ENCODE measurements at places on chromosomes 13 and 19.

DNA sequence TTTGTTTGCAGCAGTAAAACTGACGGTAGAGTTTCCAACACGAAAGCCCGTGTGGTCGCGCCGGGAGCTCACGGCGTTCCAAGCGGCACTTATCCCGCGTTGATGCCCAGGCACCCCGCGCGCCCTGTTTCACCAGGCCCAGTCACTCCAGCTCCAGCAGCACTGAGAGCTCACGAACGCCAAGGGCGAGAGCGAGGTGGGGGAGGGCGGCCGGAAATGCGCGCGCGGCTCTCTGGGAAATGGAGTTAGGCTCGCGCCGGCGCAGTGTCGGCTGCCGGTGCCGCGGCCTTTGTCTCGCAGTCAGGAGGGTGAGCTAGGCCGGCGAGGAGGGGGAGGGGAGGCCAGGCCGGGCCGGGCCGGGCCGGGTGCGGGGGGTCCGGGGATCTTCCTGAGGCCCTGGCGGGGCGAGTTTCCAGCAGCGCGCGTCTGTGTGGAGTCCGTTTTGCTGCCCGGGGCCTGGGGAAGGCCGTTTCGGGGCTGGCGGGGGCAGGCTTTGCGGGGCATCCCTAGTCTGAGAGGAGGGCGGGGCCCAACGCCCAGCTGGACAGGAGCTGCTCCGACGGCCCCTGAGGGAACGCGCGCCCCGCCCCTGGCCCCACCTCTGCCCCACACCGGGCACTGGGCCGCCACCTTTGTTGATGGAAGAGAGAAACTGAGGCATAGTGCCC is at the start of gene ZNF135:
ZNF135 (plus strand) TSS at position 280 of the 668 bp plus-strand sequence. CDS start 721 bp downstream, outside the sequence.
- peak; percentile 81 for DNase-seq

DNA sequence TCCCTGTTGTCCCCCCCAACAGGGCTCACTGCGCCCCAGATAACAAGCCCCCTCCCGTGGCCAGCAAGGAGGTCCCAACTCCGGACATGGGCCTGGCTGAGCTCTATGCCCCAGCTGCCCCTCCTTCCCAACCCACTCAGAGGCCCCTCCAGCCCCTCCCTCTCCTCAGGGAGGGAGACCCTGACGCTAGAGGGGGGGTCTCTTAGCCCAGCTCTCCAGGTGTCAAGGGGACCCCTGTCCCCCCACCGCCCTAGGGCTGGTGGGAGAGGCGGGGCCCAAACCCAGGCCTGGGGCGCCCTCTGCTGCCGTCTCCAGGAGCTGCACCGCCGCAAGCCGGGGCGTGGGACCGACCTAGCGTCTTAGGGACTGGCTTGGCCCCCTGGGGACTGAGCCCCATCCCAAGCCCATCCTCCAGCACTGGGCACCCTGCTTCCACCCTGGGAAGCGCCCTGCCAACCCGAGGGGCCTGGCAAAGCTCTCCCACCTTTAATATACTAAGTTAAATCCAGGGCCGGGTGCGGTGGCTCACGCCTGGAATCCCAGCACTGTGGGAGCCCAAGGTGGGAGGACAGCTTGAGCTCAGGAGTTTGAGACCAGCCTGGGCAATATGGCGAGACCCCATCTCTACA is 1.4 kb downstream of the GRIN3B start:
- DNase-seq = peak; percentile 2

DNA sequence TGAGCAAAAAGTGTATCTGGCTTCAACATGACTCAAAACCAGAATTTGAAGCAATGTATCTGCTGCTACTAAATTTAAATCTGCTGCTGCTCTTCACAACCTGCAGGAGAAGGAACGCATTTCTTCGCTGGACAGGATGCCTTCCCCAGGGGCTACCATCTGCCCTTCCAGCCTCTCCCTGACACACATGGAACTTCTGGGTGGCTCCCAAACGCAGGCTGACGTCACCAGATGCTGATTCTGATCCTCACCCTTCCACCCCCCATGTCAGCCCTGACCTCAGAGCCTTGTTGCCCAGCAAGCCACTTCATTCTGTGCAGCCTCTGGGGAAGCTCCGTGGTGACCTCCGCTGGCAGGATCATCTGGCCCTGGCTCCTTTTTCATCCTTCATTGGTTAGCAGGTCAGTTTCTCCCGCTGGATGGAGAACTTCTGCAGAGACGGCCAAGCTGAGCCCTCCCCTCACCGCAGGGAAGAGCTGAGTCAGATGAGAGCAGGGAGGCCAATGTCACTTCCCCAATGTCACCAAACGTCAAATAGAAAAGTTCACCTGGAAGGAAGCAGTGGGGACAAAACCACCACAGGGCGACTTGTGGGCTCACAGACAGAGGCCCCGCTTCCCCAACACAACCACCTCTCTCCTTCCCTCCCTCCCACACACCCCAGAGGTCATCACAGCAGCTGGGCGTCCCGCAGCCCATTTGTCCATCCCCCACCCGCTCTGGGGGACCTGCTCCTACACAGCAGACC is 14.0 kb upstream of the RAB20 start:
- peak; percentile 64 for DNase-seq

- no peak for DNase-seq
These were observed 821 bp downstream of the ZNF616 start for GRCh38 chr19:52138983-52139251.

- no peak for DNase-seq
These were observed 45.8 kb upstream of the SCEL start for GRCh38 chr13:77489566-77490337.

DNA sequence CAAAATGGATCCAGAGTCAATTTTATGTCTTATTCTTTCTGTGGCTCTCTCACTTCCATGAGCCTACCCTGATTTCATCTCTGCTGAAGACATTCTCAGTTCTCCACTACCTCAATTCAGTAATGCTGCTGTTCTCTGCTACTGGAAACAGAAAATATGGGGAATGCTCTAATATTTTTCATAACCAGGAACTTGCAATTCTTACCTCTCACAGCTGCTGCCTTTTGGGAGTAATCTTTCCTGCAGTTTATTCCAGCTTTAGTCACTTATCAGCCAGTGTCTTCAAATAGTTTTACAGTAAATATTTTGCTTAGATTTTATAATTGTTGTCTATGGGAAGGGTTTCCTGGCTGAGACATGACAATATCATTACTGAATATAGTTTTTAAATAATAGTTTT is 145.1 kb upstream of the UFM1 start:
- DNase-seq = no peak

DNA sequence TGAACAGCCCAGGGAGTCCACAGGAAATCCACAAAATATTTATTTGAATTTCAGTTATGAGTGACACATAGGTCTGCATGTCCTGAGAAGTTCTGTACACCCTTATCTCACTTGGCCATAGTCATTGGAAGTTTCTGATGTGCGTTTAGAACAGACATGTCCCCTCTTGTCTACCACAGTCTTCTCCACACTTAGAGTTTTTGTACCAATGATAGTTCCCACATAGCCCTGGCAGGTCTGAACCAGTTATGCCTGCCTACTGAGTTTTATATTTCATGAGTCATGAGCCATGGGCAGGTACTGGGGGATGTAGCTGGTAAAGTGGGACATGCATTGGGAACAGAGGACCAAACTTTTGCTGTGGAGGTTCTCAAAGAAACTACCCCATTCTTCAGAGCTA is 11.3 kb downstream of the ZNF132 start:
- DNase-seq = no peak

- no peak for DNase-seq
These were observed 64.9 kb downstream of the GADD45B start for GRCh38 chr19:2540646-2541454.

GRCh38 chr19:11658970-11659369 is 61.7 kb downstream of the ZNF627 start:
- DNase-seq = no peak

DNA sequence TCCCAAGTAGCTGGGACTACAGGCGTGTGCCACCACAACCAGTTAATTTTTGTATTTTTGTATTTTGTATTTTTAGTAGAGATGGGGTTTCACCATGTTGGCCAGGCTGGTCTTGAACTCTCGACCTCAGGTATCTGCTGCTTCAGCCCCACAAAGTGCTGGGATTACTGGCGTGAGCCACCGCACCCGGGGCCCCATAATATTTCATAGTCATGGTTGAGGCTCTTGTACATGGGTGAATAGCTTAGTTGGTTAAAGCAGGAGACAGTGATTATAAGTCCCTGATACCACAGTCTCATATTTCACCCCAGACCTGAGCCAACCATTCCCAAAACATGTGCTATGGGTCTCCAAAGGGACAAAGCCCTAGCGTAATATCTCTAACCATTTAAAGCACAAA is 26.1 kb downstream of the MBNL2 start:
- DNase-seq = no peak

DNA sequence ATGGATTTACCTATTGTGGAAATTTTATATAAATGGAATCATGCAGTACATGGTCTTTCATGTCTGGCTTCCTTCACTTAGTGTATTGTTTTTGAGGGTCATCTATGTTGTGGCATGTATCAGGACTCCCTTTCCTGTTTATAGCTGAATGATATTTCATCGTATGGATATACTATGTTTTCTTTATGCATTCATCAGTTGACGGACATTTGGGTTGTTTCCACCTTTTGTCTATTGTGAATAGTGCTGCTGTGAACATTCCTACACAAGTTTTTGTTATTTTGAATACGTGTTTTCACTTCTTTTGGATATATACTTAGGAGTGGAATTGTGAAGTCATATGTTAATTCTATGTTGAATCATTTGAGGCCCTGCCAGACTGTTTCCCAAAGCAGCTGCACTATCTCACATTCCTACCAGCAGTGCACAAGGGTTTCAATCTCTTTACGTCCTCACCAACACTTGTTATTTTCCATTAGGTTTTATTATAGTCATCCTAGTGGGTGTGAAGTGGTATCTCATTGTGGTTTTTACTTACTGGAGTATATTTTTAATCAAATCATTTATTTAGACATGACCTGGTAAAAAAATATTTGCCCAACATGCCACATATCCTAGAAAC is 262.7 kb downstream of the DLEU7 start:
- no peak for DNase-seq

DNA sequence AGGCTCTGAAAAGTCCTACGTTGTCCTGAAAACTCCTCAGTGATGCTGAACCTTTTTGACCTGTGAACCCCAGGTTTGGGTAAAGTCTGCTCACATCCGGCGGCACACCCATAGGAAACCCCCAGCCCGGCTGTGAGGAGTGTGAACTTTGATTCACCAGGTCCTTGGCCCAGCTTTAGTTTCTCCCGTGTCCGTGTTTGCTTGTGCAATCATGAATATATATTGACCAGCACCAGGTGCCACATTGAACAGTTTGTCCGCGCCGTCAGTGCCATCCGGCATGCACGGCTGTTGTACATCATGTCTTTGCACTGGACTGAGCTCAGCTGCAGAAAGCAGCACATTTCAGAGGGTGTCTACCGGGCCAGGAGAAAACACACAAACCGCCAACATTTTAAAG is 45.3 kb downstream of the NFIC start:
- no peak for DNase-seq

DNA sequence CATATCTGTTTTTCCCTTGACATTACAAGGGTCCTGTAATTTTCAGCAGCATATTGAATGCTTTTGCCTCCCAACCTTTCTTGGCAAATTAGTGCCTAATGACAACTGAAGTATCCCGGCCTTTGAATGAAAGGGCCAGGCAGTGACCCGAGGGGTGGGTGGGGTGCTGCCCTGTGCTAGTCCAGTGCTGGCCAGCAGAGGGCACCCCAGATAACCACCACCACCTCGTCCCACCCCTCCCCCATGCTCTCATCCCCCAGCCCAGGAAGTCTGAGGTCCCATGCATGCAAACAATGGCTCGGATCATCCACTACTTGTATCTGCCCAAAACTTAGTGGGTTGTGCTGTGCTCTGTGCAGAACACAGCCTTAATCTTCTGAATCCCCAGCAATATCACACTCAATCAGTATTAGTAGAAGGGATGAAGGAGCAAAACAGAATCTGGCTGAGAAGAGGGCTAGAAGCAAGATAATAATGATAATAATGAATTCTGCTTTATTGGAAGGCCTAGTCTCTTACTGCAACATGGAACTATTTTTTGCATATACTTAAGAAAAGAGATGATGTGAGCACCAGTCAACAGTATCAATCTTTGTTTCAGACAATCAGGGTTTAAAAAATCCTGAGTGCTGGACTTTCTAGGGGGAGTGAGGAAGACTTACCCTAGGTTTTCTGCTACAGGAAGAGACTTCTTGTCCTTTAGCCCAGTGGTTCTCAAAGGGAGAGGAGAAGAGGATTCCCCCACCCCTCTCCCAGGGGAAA is 3.8 kb downstream of the ATP12A start:
- peak; percentile 65 for DNase-seq

DNA sequence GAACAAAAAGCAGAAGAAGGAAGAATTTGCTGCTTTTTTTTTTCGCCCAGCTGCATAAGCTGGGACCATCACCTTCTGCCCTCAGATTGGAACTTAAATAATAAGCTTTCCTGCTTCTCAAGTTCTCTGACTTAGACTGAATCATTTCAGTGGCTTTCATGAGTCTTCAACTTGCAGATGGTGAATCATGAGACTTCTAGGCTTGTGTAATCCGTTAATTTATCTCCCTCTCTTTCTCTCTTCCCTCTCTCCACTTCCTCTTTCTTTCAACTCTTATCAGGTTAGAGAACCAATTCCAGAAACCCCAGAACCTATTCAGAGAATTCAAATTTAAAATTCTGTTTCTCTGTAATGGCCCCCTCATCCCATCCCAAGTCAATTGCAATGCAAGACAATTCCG is 1153.7 kb downstream of the PCDH9 start:
- DNase-seq = no peak

DNA sequence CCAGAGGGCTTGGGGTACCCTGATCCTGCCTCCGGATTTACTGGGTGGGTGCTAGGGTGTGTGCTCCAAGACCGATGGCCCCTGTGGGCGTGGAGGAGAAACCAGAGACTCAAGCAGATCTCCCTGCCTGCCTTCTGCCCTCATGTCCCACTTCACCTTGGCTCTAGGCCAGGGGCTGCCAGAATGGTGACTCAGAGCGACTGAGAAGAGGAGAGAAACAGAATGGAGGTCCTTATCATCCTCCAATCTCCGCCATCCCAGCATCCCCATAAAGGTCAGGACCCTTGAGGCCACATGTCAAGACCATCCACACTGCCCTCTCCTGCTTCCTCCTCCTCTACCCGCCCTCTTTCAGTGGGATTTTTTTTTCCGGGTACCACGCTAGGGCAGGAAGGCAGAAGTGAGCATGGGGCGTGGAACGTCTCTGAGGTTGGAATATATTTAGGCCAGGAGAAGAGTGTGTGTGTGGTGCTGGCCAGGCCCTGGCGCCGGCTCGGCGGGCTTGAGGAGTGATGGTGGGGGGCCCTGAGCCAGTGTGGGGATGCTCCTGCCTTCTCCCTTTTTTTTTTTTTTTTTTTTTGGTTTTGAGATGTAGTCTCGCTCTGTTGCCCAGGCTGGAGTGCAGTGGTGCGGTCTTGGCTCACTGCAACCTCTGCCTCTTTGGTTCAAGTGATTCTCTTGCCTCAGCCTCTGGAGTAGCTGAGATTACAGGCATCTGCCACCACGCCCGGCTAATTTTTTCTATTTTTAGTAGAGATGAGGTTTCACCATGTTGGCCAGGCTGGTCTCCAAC is 22.3 kb downstream of the IER2 start:
- peak; percentile 56 for DNase-seq

DNA sequence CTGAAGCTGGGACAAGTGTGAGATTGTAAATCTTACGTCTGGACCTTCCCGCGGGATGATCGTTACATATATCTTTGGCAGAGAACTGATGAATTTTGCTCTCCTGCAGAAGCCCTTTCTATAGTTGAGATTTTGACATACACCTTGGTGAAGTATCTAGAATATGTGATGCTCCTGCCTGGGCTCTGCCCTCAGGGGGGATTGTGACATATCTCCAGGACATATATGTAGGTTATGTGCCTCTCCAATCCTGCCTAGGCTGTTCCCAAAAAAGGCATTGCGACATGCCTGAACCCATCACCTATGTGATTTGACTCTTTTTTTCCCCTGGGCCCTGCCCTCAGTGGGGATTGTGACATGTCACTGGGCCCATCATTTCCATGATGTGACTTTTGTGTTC is 76.6 kb downstream of the ZNF208 start:
- no peak for DNase-seq

- peak; percentile 98 for DNase-seq
These were observed 5.4 kb downstream of the MAMSTR start for GRCh38 chr19:48713864-48714755.
